ENCODE measurements at places on chromosomes 11 and 22.
A peak's percentile ranks its signal among the peaks of the same experiment; 100 is the strongest.

GRCh38 chr11:27907091-27907490, 200.9 kb downstream of the KIF18A start:
- no peak for DNase-seq

GRCh38 chr11:67632175-67632981, 2.6 kb upstream of the NUDT8 start:
- DNase-seq: no peak

- DNase-seq: peak; percentile 22
Measured at GRCh38 chr11:29432719-29433325, 584.0 kb downstream of the KCNA4 start.

DNA sequence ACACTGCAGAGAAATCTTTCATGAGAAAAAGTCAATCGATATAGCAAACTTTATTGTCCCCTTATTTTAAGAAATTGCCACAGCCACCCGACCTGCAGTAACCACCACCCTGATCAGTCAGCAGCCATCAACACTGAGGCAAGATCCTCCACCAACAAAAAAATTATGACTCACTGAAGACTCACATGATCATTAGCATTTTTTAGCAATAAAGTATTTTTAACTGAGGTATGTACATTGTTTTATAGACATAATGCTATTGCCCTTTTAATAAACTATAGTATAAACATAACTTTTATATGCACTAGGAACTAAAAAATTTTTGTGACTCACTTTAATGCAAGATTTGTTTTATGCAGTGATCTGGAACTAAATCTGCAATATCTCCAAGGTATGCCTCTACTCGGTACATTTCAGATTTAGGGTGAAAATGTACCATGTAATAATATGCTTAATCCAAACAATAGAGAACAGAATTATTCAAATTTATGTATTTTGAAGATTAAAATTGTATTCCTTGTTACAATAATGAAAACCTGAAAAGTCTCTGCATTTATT, 79.2 kb upstream of the CEP126 start:
- DNase-seq: peak; percentile 40

GRCh38 chr11:62957147-62957546, 27.6 kb downstream of the SLC22A6 start:
- no peak for DNase-seq

GRCh38 chr11:69650081-69650831, 9.3 kb downstream of the CCND1 start:
- no peak for DNase-seq

DNA sequence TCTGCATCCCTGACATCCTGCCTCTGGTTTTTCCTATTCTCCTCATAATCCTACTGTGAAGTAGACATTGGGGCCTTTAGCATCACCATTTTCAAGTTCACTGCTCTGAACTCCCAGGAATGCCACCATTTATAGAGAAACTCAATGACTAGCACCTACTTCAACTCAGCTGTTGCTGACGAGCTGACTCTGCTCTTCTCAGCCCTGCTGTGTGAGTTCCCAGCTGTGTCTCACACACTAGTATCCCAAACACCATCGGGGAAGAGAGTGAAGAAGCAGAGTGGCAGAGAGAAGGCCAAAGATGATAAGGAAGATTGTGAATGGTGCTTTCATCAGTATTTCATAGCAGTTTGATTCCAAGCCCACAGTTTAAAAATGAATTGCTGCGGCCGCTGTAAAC, 71.9 kb downstream of the PLEKHA7 start:
- DNase-seq: no peak

DNA sequence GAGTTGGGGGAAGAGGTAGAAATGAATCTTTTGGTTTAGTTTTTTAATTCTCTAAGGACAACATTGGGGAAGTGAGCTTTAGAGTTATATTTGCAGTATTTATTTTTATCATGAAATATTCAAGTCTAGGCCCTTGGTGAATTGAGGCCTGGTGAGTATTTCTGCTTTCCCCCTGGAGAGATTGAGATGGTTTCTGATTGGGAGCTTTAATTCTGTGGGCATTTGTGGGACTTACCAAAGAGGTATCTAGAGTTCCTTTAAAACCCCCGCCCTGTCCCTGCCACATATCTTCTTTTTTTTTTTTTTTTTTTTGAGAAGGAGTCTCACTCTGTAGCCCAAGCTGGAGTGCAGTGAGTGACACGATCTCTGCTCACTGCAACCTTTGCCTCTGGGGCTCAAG, 9.6 kb downstream of the ACO2 start:
- DNase-seq: no peak

- DNase-seq: no peak
Measured at GRCh38 chr11:43928721-43929120, 13.7 kb upstream of the C11orf96 start.

GRCh38 chr11:81899156-81899555, 834.5 kb downstream of the FAM181B start:
- DNase-seq: no peak

GRCh38 chr11:57700425-57700824, 11.6 kb downstream of the MED19 start:
- DNase-seq: no peak

DNA sequence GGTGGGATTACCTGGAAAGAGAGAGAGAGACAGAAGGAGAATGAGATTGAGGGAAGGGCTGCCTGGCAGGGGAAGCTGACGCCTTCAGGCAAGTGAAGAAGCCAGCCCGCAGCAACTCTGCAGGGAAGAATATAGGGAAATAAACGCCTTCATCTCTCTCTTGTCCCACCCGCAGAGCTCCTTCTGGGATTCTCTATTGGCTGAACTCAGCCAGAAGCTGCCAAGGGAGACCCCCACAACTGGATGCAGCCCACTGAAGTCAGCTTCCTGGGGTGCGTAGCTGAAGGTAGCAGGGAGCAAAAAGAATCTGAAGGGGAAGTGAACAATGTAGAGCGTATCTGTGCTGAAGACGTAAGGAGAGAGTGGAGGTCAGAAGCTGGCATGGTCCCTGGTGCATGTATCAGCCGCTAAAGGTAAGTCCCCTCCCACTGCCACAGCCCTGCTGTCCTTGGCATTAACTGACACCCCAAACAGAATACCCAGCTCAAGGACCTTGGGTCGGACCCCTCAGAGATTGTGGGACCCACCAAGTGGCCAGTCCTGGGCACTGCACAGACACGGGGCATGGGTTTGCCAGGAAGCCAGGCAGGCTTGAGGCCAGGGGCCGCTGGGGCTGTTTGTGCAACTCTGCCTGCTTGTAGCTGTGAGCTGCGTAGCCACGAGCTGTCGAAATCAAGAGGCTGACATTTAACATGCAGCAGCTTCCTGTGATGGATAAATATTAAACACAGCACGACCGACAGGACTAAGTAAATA, 469.9 kb downstream of the MN1 start:
- peak; percentile 61 for DNase-seq

GRCh38 chr11:107131756-107132155, 113.5 kb upstream of the GUCY1A2 start:
- no peak for DNase-seq

GRCh38 chr11:130223291-130223971, 63.8 kb downstream of the ST14 start:
- no peak for DNase-seq

GRCh38 chr11:74541466-74541865, 47.9 kb upstream of the LIPT2 start:
- DNase-seq: no peak

- DNase-seq: peak; percentile 29
Measured at GRCh38 chr11:77353131-77353530, 51.6 kb upstream of the GDPD4 start.
